ENCODE measurements at places on chromosomes 1 and 21.
A peak's percentile ranks its signal among the peaks of the same experiment; 100 is the strongest.

- no peak for DNase-seq
These were observed 203.0 kb downstream of the SLC35F3 start for GRCh38 chr1:234107416-234108021.

- no peak for DNase-seq
These were observed 30.0 kb downstream of the BATF3 start for GRCh38 chr1:212669600-212669999.

GRCh38 chr1:148158341-148159003 lies 6.4 kb upstream of the NBPF11 start:
- DNase-seq: no peak

DNA sequence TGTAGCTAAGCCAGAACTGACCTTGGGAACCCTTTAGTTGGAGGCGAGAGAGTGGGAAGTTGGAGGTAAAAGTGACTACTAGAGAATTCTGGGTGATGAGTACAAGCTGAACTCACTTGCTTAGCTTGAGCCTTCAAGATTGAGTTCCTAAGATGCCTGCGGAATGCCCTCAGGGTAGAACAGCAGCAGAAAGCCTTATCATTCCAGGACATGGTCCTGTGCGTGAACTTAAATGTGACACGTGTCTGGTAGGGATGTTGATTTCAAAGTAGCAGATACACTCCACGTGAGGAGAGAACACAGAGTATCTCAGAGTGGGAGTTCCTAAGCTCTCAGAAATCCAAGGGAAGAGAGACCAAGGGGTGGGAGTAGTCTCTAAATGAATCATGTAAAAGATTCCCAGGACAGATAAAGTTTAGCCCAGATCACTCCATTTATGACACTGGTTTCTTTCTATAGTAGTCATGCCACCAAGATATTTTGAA lies 60.1 kb downstream of the KCNK1 start:
- DNase-seq: no peak

DNA sequence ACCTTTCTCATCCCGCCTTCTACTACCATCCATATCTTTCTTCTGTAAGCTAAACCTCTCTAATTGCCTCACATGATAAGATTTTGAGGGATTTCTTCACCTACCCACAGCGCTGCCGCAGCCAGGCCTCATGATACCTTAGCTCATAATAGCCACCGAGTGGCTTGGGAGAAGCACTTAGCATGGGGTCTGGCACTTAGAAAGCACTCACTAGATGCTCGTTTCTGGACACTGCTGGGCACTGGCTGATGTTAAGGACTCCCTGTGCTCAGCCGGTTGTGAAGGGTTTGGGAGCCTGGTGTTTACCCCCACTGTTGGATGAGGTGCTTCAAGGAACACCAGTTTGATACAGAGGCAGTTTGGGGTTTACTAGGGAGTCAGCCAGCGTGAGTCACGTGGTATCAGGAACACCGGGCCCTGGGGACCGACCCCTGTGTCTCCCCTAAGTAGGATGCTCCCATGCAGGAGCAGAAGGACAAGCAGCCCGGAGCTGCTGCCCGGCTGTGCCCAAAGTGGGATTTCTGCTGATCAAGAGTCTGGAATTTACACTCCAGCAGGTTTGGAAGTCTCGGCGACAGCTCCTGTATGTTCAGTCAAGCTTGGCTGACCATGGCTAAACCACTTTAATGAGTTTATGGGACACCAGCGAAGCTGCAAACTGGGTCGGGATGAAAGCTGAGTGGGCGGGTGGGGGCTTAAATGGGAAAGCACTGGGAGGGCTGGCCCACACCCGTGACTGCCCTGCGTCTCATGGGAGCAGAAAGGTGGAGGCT lies 63.3 kb downstream of the GALNT2 start:
- DNase-seq: no peak

- DNase-seq: no peak
These were observed 107.1 kb downstream of the SPSB1 start for GRCh38 chr1:9399510-9400424.

GRCh38 chr1:90476411-90476810 lies 240.7 kb downstream of the BARHL2 start:
- DNase-seq: no peak

- no peak for DNase-seq
These were observed 44.3 kb downstream of the PEX14 start for GRCh38 chr1:10519016-10519417.

DNA sequence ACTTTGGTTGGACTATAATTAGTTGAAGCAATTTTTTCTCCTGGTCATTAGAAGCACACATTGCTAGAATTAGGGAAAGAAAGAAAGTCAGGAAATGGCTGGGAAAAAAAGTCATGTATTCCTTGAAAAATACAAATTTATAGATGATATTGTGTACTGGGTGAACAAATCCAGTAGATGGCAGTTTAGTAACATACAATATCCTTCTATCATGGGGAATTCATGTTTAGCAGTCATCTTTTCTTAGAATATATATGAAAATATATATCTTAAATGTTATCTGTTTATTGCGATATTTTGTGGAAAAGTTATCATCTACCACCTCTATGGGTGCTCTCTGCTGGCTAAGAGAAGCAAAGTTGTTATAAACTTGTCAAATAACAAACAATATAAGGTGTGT lies 13.1 kb upstream of the ZRANB2 start:
- DNase-seq: peak; percentile 26

DNA sequence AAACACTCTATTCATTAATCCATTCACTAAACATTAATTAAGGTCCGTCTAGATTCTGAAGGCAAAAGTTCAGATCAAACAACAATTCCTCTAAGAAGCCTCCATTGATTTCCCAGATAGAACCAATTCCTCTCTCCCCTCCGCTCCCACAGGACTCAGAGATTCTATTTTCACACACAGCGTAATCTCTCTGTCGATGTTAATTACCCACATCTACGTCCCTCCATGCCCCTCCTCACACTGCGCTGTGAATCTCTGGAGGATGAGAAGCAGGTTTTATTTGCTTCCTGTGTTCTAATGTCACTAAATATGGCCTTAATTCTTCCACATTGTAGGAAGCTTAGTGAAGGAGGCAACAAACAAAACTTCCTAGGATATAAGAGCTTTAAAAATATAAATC lies 306.7 kb downstream of the DSCAM start:
- DNase-seq: no peak

GRCh38 chr1:72649211-72649888 lies 367.0 kb upstream of the NEGR1 start:
- DNase-seq: no peak

DNA sequence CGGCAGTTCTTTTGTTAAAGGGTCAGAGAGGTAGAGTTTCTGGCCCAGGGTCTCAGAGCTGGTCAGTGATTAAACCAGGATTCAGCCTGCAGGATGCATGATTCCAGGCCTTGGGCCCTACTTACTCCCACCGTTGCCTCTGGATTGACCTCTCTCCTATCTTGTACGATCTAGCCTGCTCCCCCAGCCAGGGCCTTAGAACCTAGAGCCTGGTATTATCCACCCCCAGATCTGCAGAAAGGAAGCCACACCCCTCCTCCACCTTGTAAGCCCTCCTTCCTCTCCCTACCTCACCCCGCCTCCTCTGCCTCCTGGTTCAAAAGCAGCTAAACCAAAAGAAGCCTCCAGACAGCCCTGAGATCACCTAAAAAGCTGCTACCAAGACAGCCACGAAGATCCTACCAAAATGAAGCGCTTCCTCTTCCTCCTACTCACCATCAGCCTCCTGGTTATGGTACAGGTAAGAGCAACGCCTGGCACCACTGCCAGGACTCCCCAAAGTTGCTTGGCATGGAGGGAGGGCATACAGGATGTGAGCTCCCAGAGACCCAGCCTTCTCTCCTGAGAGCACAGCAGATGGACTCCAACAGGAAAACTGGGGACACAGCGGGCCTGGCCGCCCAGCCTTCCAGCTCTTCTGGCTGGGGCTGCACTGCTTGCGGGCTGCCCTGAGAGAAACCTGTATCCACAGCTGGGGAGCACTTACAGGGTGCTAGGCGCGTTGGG lies at the start of gene CD52:
TSS of gene CD52 (plus strand) at position 347 of the 726 bp plus-strand sequence. CDS start at position 407, 60 bp downstream.
- DNase-seq: no peak

GRCh38 chr1:208047476-208047934 lies 136.6 kb upstream of the CD34 start:
- DNase-seq: no peak

DNA sequence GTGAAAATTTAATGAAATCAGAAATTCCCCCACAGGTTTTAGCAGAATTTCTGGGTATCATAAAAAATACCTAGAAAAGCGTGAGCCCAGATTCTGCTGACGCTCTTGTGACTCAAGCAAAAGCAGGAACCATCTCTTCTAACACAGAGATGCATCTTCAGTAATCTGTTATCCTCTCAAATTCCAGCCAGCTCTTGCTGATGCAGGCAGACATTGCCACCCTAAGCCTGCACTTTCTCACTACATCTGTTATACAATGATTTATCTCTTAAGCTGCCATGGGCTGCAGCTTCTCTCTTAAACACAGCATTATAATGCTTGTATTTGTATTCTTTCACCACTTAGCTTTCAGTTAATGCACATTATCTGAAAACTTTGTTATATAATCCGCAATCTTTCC lies 113.0 kb upstream of the RGS1 start:
- no peak for DNase-seq

DNA sequence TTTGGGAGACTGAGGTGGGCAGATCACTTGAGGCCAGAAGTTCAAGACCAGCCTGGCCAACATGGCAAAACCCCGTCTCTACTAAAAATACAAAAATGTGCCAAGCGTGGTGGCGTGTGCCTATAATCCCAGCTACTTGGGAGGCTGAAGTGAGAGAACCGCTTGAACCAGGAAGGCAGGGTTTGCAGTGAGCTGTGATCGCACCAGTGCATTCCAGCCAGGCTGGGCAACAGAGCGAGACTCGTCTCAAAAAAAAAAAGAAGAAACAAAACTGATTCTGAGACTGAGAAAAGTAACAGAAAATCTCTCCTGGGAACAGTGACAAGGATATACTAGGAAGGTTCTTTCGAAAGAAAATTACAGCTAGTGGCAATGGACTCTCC lies 20.9 kb downstream of the USP48 start:
- DNase-seq: no peak

GRCh38 chr1:2926447-2927055 lies 94.7 kb upstream of the ACTRT2 start:
- DNase-seq: no peak
